Stimulated activated CD4-positive, alpha-beta T cell treated with anti-CD3 and anti-CD28 coated beads, Interleukin-15, amount 100 ng/mL, for 48 hours (primary cell): ENCODE measurements at places on chromosomes 4 and X.

DNA sequence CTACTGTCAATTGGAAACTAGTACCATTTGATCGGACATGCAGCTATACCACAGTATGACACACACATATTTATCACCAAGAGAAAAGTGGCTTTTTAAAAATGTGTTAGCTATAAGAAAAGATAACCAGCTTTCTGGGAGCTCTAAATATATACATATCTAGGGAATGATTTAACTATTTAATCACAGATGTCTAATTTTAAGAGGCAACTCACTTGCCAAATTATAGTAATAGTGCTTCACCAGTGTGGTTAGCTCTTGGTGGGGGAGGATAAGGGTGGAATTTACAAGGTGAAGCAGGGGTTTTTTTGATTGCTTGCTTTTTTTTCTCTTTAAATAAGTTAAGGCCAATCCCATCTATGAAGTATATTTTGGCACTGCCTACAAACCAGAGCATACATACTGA, 547.7 kb upstream of the DIPK2B start:
- DNase-seq: no peak

DNA sequence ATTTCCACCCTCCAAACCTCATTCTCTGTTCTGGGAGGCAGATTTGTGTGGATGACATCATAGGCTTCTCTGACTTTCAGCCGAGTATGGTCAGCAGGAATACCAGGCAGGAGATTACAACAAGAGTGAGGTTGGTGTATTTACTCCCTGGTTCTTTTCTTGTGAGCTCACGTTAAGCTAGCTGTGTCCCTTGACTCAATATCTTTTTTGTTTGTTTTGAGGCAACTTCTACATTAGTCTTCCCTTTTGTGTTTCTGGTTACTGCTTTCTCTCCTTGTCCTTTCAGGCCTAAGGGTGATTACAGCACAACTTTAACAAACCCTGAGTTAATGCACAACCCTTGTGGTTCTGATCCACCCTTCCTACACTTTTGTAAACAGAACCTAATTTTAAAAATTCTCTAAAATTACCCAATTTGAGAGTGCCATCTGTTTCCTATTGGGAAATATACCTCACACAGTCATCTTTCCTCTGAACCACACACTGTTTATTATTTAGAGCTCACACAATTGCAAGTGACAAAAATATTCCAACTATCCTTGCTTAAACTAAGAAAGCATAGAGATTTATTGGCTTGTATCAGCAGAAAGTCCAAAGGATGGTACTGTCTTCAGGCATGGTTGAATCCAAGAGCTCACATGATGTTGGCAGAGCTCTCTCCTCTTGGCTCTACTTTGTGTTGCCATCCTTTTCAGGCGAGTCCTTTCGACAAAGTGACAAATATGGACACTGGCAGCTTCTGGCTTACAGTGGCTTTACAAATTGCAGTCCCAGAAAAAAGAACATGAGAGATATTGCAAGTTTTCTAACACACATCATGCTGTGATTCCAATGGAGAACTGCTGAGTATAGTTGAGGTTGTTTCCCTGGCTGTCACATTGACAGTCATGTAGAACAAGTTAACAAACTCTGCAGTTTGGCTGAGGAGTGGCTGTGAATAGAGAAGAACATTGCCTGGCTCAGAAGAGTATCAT, 150.5 kb upstream of the DDIT4L start:
- no peak for DNase-seq

GRCh38 chrX:55014897-55015299, 14.7 kb downstream of the APEX2 start:
- no peak for DNase-seq

DNA sequence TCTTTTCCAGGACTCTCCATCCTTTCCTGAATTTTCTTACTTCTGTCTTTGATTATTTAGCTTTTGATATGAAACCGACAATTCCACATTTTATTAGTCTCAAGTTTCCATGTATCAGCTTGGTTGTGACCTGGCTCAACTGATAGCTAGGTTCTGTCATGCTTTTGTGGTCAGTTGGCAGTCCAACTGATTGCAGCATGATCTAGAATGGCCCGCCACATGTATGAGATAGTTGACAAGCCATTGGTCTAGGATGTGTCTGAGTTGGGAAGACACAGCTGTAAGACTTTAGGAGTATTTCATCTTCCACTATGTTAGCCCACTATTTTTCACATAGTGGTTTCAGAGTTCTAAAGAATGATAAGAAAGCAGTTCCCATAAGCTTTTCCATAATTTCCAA, 117.5 kb upstream of the GRID2 start:
- DNase-seq: no peak

GRCh38 chr4:170256807-170257206, 167.1 kb upstream of the AADAT start:
- no peak for DNase-seq

GRCh38 chrX:153921511-153922446, 4.3 kb downstream of the ARHGAP4 start:
- DNase-seq: no peak
